ENCODE measurements at places on chromosomes 11 and 22. TPM values are rescaled to one million over a fixed set of nuclear protein-coding genes. Genes with fewer than 3 reads are reported as not detected.

- no peak for DNase-seq
Measured at GRCh38 chr11:134363161-134363560, 31.4 kb downstream of the GLB1L2 start.

DNA sequence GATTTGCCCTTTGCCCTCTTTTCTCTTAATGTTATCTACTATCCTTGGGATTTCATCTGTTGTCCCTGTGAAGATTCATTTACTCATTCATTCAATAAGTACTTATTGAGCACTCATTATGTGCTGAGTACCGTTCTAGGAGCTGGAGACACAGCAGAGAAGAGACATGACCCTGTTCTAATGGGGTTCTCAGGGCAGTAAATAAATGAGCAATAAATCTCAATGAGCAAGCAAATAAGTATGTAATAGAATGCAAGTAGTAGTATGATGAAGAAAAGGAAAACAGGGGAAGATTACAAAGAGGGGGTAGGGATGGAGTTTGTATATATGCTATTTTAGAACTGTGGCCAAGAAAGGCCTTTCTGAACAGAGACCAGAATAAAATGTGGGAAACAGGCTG is 34.2 kb upstream of the NRIP3 start:
- no peak for DNase-seq

DNA sequence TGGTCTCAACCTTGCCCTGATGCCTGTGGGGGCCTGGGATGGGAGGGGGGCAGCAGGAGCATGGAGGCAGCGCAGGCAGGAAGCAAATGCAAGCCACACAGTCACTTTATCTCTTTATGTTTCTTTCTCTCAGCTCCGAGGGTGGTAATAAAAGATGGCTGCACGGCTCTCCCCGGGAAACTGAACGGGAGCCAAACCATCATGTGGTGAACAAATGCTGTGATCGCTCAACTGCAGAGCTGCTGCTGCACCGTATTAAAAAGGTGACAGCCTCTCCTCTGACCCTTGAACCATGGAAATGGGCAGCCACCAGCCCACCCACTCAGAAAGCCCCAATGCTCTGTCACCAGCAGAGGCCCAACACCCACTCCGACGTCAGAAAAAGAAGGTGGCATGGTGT is 110.0 kb downstream of the TIMP3 start:
- DNase-seq, result peak; percentile 45

The RFPL2 gene
- not detected for total RNA-seq

DNA sequence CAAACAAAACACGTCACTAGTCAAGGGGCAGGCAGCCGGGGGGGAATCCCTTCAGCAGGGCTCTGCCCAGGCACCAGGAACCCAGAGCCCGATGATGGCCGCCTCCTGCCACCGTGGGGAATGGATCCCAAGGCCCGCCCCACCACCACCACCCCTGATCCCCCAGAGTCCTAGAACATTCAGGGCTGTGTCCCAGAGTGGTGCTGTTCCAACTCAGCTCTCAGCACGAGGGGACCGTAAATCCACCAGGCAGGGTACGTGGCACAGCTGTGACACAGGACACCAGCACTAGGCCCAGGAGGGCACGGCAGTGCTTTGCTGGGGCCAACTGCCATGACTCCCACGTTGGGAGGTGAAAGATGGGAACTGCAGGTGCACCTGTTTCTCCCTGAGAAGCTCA is 29.6 kb downstream of the ANO1 start:
- no peak for DNase-seq

The RCOR2 gene
- 17.9 TPM for total RNA-seq

The ROBO4 gene
- total RNA-seq, result 0.10 TPM

The SCO2 gene
- total RNA-seq, result 0.71 TPM

GRCh38 chr11:829176-829846 is 1.6 kb downstream of the CRACR2B start:
- no peak for DNase-seq

The TMEM135 gene
- 35.3 TPM for total RNA-seq

The TMEM184B gene
- total RNA-seq, result 18.7 TPM

The SLC6A5 gene
- not detected for total RNA-seq

GRCh38 chr11:1487091-1487850 is 692 bp upstream of the MOB2 start:
- no peak for DNase-seq

- no peak for DNase-seq
Measured at GRCh38 chr22:30602049-30602448, 4.9 kb upstream of the TCN2 start.

The CRYBB1 gene
- 0.30 TPM for total RNA-seq

The TRIM3 gene
- 10.0 TPM for total RNA-seq

The C11orf97 gene
- total RNA-seq, result not detected

DNA sequence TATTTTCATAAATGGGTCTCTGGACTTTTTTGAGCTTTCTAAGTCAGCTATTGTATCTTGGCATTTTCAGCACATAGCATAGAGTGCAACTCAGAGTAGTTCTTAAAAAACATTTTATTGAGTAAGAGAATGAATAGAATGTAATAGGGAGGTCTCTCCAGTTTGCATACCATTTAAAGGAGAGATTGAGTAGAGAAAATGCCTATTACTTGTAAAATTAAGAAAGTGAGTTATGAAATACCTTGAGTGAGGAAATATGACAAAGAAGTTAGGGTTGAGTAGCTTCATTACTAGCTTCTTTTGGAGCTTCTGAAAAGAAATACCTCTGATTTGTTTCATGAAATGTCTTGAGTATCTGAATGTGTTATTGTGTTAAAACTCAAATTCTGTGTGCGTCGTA is 140.0 kb downstream of the AASDHPPT start:
- DNase-seq, result no peak

- no peak for DNase-seq
Measured at GRCh38 chr11:81907996-81908395, 825.7 kb downstream of the FAM181B start.

GRCh38 chr11:47593934-47594855 is at the start of gene C1QTNF4:
C1QTNF4 (minus strand) TSS chr11:47594411; CDS start chr11:47590810, 3,601 bp downstream.
- DNase-seq, result no peak

The NPTXR gene
- total RNA-seq, result 0.08 TPM

GRCh38 chr11:65882120-65883057 is 2.8 kb downstream of the CTSW start:
- no peak for DNase-seq

GRCh38 chr22:43477966-43478365 is 66.2 kb downstream of the MPPED1 start:
- no peak for DNase-seq

The ANGPTL5 gene
- not detected for total RNA-seq

GRCh38 chr11:1224491-1225385 is 1.9 kb downstream of the MUC5B start:
- no peak for DNase-seq

The CLMP gene
- 16.1 TPM for total RNA-seq

The DCHS1 gene
- total RNA-seq, result 9.5 TPM

GRCh38 chr11:2732261-2732939 is 32.6 kb upstream of the KCNQ1OT1 start:
- no peak for DNase-seq

The NCF4 gene
- total RNA-seq, result not detected

GRCh38 chr11:74094393-74094792 is 76.4 kb downstream of the C2CD3 start:
- DNase-seq, result no peak

- DNase-seq, result no peak
Measured at GRCh38 chr11:5547982-5548381, 358 bp downstream of the OR52H1 start.

The NXPE1 gene
- not detected for total RNA-seq

DNA sequence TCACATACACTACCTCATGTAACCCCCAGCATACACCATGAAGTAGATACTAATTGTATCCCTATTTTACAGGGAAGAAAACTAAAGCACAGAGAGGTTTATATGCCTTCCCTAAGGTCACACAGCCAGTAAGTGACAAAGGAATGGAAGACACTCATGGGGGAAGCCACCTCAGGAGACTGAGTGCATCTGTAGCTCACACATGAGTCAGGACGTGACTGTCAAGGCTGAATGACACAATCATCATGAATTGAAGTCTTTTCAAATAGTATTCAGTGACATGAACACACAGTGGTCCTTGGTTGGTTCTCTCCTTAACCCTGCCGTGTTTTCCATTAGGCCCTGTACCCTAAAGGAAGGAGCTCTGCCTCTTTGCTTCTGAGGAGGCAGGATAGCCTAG is 463.0 kb downstream of the NTM start:
- DNase-seq, result no peak

DNA sequence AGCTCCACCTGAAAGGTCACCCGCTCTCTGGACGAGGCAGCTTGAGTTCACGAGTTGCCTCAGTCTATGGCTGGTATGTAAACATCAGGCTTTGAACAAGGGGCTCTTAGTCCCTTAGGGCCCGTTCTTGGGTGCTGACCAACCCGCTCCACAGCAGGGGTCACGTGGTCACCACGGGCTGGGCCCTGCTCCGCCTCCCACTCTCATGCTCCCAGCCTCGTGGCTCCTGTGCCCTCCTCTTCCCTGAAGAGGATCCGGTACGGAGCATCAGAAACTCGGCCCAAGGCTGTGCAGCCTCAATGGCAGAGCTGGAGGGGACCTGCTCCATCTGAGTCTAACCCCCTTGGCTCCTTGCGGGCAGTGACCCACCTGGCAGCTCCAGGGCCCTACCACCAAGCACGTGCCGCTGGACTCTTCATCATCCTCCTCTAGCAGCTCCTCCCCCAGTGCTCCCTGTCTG is 54.2 kb upstream of the TTLL12 start:
- no peak for DNase-seq

GRCh38 chr22:23832226-23833016 is 6.4 kb downstream of the DERL3 start:
- DNase-seq, result no peak

GRCh38 chr11:17650127-17650911 is 69.1 kb upstream of the MYOD1 start:
- peak; percentile 99 for DNase-seq

GRCh38 chr22:49662681-49663080 is 165.0 kb downstream of the BRD1 start:
- DNase-seq, result no peak

The ZNF70 gene
- total RNA-seq, result 6.1 TPM

The KCNQ1OT1 gene
- 12.3 TPM for total RNA-seq

The CRYAB gene
- 4.1 TPM for total RNA-seq

- peak; percentile 24 for DNase-seq
Measured at GRCh38 chr22:29201782-29202181, 3.9 kb upstream of the EMID1 start.

The BATF2 gene
- total RNA-seq, result 0.43 TPM

DNA sequence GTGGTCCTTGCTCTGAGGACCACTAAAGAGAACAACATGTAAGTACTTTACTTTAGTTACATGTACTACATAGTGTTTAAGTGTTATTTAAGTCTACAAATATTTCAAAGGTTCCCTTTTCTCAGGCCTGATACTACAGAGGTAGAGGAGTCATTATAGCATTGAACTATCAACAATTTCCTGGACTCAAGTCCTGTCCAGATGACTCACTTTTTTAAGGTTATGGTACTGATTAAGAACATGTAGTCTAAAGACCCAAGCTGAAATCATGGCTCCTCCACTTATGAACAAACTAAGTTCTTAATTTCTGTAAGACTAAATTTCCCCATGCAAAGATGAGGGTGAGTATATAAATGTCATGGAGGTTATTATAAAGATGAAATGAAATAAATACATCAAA is 74.7 kb downstream of the NARS2 start:
- DNase-seq, result no peak

DNA sequence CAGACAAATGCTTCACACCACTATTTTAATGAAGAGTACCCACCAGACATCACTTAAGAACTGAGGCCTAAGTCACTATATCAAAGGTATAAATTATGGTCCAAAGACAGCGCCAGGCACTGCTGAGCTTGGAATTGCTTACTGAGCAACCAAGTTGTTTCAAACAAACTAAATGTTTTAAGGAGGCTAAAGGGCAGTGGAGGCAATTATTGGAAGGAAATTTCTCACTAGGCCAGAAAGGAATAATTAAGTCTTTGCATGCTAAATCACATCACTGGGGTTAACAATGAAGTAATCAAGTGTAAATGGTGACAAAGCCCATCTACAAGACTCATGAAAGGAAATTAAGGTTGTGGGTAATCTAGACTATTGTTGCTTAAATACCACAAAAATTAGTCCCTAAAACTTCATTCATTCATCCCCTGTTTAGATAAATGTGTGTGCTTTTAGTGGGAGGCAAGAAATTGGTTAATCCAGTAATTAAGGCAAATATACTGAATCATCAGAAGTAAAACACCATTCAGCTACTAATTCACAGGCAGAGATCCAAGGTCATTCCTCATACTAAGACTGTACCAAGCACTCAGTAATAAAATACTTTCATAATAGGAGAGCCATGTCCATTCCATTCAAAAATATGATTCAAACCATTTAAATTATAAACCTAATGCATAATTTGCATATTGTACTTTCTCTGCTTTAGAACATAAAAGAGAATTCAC is 21.2 kb downstream of the LGR4 start:
- DNase-seq, result no peak

- DNase-seq, result no peak
Measured at GRCh38 chr22:33684087-33684486, 236.2 kb downstream of the LARGE1 start.

GRCh38 chr11:11279956-11280689 is 72.9 kb downstream of the CSNK2A3 start:
- DNase-seq, result peak; percentile 95

DNA sequence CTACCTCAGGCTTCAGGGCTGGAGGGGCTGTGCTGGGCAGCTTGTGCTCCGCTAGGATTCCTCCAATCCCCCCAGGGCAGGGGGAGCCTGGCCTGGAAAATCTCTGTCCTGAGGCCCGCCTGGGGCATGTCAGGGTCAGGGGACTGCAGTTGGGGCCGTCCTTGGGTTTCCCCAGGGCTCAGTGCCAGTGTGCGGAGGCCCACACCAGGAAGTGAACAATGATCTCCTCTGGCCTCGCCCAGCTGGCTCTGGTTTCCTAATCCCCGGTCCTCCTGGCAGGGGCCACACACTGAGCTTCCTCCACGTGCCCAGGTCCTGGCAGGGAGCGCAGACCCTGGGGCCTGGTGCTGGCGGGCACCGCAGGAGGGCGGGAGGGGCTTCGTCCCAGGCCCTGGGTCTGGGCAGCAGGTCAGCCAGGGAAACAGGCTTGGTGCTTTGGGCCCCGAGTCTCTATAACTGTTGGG is 1.4 kb upstream of the MUC2 start:
- peak; percentile 45 for DNase-seq

The GLYAT gene
- total RNA-seq, result not detected

- peak; percentile 49 for DNase-seq
Measured at GRCh38 chr11:83292709-83293456, 6.7 kb upstream of the CCDC90B start.

Measured in SJCRH30 (cell line).